ENCODE measurements at places on chromosomes 1 and 21.

- DNase-seq, result no peak
Observed at GRCh38 chr1:90317628-90318027, 322.7 kb downstream of the ZNF326 start.

- DNase-seq, result no peak
Observed at GRCh38 chr1:161157867-161158266, 1.4 kb upstream of the USP21 start.

GRCh38 chr1:193574913-193575312, 388.5 kb upstream of the B3GALT2 start:
- no peak for DNase-seq

DNA sequence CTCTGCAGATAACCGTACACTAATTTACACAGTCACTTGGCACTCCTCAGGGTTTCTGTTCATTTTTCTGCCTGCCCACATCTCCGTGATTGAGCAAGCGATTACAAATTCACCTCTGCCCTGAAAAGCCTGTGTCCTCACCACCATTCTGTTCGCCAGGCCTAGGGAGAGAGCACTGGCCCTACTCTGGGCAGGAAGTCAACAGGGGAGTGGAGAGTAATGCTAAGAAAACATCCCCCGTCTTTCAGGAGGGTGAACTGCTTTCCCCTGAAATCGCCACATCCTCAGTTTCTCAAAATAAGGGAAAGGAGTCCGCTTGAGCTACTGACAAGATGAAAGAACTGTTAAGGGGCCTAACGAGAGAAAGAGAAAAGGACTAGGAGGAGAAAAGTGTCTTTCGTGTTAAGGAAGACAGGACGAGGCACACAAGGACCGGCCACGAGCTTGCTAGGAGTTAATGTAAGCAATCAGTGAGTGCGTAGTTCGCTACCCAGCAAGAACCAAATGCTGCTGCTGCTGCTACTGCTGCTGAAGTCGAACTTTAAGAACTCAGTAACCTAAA, 632 bp downstream of the PEX19 start:
- DNase-seq, result peak; percentile 45

- DNase-seq, result no peak
Observed at GRCh38 chr1:100627054-100627716, 89.2 kb downstream of the GPR88 start.

DNA sequence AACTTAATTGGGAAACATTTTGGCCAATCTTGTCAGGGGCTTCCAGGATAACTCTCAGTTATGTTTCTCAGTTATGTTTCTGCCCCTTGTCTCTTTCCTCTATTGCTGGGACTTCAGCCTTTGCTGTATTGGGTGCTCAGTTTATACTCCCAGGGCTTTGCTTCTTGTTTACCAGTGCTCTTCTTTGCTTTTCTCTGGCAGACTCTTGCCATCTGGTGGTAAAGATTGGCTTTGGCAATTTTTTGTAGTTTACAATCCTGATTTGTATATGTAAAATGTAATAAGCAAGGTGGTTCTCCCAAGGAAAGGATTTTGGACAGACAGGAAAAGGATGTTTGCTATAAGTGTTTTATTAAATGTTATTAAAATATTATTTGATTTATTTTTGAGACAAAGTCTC, 37.9 kb downstream of the FABP3 start:
- DNase-seq, result peak; percentile 22

- DNase-seq, result no peak
Observed at GRCh38 chr1:26132128-26132833, 20.7 kb downstream of the PDIK1L start.

DNA sequence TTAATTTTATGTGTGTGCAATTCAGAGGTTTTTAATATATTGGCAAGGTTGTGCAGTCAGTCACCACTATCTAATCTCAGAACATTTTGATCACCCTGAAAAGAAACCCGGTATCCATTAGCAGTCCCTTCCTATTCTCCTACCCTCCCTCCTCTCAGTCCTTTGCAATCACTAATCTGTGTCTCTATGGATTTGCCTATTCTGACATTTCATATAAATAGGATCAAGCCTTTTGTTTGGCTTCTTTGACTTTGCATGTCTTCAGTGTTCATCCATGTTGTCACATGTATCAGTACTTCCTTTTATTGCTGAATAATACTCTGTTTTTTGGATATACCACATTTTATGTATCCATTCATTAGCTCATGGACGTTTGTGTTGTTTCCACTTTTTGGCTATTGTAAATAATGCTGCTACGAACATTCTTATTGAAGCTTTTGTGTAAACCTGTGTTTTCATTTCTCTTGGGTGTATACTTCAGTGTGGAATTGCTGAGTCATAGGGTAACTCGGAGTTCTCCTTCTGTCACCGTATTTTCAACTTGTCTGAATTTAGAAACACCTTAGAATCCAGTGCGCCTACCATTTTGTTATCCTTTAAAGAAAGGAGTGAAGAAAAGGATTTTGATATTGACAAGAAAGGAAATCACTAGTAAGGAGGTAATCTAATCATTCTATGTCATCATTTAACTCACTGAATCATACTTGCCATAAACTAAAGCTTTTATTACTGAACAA, 3.4 kb downstream of the CEP85 start:
- no peak for DNase-seq

GRCh38 chr1:201861448-201861847, 27.2 kb upstream of the SHISA4 start:
- DNase-seq, result no peak

DNA sequence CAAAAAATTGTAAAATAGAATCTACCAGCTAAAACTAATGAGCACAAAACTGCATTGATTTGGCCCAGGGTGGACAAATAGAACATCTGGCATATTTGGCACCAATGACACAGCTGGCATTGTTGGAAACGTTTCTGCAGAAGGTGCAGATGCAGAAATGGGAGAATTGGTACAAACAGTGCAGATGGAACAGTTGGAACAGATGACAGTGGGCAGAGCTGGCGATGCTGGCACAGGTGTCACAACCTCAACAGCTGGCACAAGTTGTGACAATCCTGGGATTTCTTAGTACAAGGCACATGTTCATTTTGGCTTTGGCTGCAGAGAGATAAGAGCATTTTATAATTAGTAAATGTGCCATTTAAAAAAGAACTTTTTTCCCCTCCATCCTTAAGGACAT, 91.1 kb upstream of the ZBTB18 start:
- DNase-seq, result no peak

DNA sequence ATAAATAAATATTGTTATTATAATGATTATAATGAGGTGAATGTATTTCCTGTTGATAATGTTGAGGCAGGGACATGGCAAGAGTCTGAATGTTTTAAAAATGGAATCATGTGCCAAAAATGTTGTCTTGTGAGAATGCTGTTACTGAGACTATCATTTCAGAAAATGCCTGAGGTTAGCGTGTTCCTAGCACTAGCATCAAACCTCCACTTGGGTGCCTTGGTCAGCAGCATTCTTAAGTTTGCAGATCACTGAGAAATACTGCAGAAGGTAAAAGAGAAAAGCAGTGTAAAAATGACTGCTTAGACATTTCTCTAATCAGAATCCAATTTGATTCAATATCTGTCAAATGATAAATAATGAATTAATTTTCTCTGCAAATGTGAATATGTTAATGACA, 50.8 kb downstream of the OLFM3 start:
- DNase-seq, result no peak

DNA sequence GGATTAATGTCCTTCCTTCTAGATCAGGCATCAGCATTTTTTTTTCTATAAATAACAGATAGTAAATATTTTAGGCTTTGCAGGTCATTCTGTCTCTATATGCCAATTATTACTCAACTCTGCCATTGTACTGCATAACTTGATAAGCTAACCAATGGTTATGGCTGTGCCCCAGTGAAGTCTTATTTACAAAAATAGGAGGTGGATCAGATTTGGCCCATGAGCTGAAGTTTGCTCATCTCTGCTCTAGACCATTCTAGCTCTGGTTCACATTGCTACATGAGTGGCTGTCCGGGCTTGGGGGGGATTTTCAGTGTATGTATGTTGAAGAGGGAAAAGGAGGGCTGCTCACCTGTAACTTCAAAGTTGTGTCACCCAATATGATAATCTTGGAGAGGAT, 10.1 kb downstream of the RAB7B start:
- DNase-seq, result no peak

GRCh38 chr1:50605186-50605875, 182.1 kb upstream of the DMRTA2 start:
- DNase-seq, result no peak

- peak; percentile 39 for DNase-seq
Observed at GRCh38 chr1:6962996-6963911, 178.0 kb downstream of the CAMTA1 start.

GRCh38 chr1:232984577-232985425, 34.4 kb downstream of the NTPCR start:
- DNase-seq, result no peak

- DNase-seq, result no peak
Observed at GRCh38 chr21:20570824-20571232, 427.4 kb upstream of the NCAM2 start.

GRCh38 chr1:70947835-70948234, 99.8 kb downstream of the PTGER3 start:
- no peak for DNase-seq

- no peak for DNase-seq
Observed at GRCh38 chr1:178871551-178872320, 859 bp upstream of the ANGPTL1 start.

- DNase-seq, result no peak
Observed at GRCh38 chr1:89604414-89604735, 28.5 kb upstream of the LRRC8C start.

DNA sequence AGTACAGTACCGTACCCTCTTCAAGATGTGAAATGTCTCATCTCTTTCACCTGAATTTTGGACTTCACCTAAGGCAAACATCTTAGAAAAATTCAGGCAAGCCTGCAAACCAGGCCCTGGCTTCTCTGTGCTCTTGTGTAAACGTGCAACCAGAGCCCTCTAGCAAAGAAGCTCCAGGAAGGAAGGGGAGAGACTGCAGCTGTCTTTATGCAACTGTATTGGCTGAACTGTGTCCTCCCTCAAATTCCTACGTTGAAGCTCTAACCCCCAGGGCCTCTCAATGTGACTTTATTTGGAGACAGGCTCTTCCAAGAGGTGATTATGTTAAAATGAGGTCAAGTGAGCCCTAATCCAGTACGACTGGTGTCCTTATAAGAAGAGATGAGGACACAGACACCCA, 60.3 kb downstream of the SLC45A1 start:
- no peak for DNase-seq

DNA sequence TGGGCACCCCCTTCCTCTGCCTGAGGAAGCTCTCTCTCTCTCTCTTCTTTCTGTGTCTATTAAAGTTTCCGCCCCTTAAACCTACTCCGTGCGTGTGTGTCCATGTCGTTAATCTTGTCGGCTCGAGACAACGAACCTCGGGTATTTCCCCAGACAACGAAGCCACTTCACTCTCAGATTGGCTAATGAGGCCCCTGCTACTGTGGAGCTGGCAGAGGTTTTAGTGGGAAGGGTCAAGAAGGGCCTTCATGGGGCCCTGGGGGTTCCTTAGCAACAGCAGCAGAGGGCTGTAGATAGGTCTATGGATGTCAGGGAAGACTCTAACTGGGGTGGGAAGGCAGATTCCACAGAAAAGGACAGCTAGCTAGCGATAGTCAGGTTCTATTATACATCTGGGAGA, 239.8 kb upstream of the RAB4A start:
- DNase-seq, result no peak

- no peak for DNase-seq
Observed at GRCh38 chr1:178092878-178093493, 918 bp upstream of the RASAL2 start.

DNA sequence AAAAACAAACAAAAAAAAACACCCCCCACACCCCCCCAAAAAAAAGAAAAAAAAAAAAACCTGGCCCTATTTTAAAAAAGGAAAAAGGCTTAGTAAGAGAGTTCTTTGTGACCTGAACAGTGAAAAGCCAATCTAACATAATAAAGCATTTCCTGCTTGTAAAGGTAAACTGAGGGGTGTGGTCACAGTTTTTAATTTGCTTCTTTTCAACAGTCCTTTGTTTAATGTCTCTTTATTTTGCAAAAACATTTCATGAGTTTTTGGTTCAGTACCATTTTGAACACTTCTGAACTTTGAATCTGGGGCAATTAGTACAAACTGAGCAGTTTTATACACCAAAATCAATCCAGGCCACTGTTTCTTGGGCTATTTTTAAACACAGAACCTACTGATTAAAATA, 37.6 kb downstream of the TOR3A start:
- no peak for DNase-seq

DNA sequence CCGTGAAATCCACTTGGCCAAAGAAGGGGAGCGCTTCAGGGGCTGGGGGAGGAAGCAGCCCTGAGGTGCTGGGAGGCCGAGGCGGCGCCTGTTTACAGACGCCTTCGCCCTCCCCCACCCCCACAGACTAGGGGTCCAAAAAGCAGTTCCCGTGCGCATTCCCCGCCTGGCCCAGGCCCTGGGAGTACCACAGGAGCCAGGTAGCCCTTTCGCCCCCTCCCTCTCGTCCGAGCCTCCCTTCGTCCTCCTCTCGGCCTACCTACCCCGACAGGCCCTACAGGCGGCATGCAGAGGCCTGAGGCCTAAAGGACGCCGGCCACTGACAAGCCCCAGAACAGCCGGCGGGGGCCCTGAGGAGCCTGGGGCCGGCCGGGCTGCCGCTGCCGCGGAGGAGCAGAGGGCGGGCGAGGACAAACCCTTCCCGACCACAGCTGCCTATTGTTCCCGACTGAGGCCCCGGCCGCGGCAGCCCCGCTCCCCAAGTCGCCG, 522 bp downstream of the RC3H1 start:
- no peak for DNase-seq

DNA sequence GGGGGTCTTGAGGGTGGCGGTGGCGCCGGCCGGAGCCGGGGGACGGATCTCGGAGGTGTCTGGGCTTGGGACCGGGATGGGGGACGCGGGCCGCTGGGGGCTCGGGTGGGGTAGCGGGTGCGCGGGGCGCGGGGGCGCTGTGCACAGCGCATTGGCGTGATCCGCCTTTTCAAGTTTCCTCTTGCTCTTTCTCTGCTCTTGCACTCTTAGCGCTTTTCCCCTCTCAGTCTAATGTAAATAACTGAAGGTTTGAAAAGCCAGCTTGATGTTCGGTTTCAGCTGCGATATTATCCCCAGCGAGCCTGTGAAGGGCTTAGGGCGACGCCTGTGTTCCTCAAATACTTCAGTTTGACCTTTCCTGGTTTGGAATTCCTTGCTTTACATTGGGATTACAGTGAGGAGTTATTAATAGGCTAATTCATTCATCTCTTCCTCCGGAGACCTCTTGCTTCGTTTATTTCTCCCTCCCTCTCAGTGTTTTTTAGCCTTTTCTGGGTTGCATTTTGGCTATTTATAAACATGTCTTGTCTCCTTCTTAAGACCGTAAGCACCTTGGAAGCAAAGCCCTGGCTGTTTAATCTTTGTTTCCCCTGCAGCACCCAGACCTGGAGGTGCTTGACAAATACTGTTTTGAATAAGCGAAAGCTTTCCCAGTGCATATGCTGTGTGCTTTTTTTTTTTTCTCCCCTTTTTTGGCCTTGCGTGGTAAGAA, 693 bp downstream of the RAB4A start:
- no peak for DNase-seq

DNA sequence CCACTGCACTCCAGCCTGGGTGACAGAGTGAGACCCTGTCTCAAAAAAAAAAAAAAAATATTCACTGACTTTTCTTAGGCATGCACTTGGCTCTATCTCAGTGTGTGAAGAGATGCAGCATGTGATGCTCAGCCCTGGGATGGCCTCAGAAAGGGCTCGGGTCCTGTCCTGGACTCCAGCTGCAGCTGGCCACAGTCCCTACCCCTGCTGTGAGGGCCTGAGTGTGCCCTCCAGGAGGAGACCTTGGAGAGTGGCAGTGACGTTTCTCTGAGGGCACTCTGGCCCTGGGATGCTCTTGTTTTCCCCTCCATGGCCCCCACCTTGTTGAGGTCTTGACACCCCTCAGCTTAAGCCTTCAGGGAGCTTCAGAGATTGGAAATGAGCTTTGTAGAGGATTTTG, 81.9 kb upstream of the POU3F1 start:
- no peak for DNase-seq

GRCh38 chr1:248825136-248825535, 579 bp downstream of the SH3BP5L start:
- DNase-seq, result no peak
